CD4-positive, CD25-positive, alpha-beta regulatory T cell (primary cell): ENCODE measurements at places on chromosomes 4 and X.

GRCh38 chr4:27059446-27059845, 198.8 kb downstream of the STIM2 start:
- DNase-seq: no peak

DNA sequence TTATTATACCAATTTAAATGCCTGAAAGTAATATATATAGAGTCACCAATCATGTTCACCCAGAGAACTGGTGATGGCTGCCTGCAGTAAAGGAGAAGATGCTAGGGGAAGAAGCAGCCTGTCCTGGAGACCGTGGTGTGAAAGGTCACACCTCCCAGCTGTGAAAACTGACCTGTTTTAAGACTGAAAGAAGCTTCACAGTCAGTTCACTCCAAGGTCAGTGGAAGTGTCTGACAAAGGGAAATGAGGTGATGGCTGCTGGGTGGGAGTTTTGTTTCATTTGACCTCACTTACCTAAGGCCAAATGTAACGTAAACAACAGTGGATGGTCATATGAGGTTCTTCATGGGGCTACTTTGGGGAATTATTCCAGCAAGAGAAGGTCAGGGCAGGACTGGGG, 352.1 kb upstream of the GATB start:
- DNase-seq: no peak

GRCh38 chrX:38275615-38276014, 51.7 kb downstream of the RPGR start:
- DNase-seq: no peak

DNA sequence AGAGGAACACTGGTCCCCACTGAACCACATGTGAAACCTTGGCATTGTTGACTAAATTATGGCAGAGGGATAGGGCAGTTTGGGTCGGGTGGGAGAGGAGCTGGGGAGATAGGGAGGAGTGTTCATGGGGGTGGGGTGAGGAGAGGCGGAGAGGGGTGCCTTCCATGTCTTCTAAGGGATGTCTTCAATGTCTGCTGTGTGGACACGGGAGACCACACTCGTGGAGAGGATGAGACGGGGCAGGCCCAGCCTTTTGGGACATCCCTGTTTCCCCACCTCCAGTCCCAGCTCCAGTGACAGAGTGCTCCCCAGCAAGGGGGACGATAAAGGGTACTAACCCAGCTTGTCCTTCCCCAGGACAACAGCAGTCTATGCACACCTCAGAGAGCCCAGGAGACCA, 146.4 kb upstream of the MAMLD1 start:
- no peak for DNase-seq

DNA sequence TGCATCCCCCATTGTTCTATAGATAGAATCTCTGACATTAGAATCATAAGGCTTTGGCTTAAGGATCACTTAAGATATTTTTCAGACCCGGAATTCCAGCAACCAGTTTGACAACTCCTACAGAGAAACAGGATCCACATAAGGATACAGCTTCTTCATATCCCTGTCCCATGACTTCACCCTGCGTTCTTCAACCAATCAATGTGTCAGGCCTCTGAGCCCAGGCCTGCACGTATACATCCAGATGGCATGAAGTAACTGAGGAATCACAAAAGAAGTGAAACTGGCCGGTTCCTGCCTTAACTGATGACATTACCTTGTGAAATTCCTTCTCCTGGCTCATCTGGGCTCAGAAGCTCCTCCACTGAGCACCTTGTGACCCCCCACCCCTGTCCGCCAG, 85.1 kb downstream of the MFAP3L start:
- DNase-seq: no peak

- DNase-seq: no peak
Observed at GRCh38 chrX:4091046-4091760, 377.8 kb upstream of the PRKX start.

GRCh38 chr4:128601991-128602695, 207.4 kb upstream of the JADE1 start:
- DNase-seq: no peak

- no peak for DNase-seq
Observed at GRCh38 chr4:153161226-153161963, 42.8 kb upstream of the TRIM2 start.

DNA sequence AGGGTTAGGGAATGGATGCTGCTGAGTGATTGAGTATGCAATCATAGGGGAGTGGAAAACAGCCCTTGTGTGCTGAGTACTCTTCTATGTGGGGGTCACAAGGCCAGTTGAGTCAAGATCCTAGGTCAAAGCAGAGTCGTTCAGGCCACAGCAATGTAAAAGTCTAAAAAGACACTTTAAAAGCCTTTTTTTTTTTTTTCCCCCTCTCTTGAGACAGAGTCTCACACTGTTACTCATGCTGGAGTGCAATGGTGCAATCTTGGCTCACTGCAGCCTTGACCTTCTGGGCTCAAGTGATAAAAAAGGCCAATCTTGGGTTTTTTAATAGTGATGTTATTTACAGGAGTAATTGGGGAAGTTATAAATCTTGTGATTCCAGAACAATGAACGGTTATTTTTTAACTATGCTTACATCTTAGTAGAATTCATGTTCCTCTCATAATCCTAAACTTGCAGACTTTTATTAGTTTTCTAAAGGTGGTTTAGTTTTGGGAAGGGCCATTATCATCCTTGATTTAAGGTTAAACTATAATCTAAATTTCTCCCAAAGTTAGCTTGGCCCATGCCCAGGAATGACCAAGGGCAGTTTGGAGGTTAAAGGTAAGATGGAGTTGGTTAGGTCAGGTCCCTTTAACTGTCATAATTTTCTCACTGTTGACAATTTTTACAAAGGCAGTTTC, 82.2 kb upstream of the BMP2K start:
- no peak for DNase-seq

GRCh38 chr4:7207628-7208231, 15.4 kb downstream of the SORCS2 start:
- no peak for DNase-seq

GRCh38 chr4:149972407-149972806, 105.8 kb upstream of the DCLK2 start:
- no peak for DNase-seq

GRCh38 chrX:46831765-46832327, 5.0 kb upstream of the RP2 start:
- DNase-seq: no peak

GRCh38 chr4:65893271-65893670, 223.0 kb upstream of the EPHA5 start:
- no peak for DNase-seq

- no peak for DNase-seq
Observed at GRCh38 chr4:101355767-101356702, 8.7 kb upstream of the PPP3CA start.

- no peak for DNase-seq
Observed at GRCh38 chr4:85952972-85953650, 406.7 kb downstream of the MAPK10 start.

GRCh38 chr4:37749398-37749988, 63.3 kb upstream of the RELL1 start:
- no peak for DNase-seq

- DNase-seq: no peak
Observed at GRCh38 chr4:56575820-56576429, 70.3 kb downstream of the ARL9 start.

DNA sequence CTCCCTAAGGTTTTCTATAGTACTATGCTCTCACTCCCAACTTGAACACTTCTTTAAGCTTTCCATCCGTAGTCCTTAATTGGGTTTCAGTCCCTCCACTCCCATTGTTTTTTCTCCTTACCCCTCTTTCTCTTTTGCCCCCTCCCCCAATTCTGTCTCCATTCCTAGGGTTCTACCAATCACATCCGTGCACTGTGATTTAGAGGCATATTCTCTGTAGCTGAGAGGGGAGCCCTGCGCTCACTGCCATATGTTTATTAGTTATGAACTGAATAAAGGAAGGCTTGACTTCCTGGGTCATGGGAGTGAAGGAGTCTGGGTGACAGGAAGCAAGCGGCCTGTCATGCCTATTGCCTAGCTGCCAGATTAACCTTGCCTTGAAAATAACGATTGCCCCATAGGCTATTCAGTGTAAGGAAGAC, 471 bp downstream of the MCTS1 start:
- peak; percentile 41 for DNase-seq

- DNase-seq: no peak
Observed at GRCh38 chr4:53009824-53010223, 147.7 kb downstream of the RASL11B start.

DNA sequence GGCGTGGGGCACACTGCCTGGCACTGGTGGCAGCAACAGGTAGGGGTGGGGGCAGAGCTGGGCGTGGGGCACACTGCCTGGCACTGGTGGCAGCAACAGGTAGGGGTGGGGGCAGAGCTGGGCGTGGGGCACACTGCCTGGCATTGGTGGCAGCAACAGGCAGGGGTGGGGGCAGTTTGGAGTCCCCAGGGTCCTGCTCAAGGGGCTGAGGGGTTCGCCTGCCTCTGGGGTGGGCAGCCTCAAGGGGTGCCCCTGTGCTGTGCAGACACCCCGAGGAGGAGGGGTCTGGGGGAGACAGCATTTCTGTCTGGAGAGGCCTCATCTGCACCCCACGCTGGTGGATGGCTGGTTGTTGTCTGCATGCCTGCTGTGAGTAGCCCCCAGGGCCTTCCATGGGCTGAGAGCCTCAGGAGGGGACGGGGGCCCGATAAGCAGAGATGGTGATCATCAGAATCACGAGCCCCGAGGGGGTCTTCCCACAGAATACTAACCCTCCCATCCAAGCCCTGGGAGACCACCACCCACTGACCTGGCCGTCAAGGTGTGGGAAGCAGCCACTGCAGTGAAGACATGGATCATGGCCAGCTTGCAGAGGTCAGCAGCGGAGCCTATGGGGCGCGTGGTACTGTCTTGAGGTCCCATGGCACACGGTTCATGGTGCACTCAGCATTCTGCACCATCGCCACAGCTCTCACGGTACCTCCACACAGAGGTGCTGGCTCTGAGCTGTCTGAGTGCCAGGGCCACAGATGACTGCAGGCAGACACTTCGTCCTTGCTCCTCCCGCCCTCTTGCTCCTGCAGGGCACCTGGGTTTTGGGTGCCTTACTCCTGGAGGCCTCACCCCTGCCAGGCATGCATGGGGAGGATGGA, 21.5 kb downstream of the NAT8L start:
- DNase-seq: no peak

- DNase-seq: no peak
Observed at GRCh38 chr4:1227816-1228215, 21.1 kb downstream of the CTBP1 start.

- DNase-seq: no peak
Observed at GRCh38 chr4:153798901-153799693, 10.2 kb upstream of the SFRP2 start.

DNA sequence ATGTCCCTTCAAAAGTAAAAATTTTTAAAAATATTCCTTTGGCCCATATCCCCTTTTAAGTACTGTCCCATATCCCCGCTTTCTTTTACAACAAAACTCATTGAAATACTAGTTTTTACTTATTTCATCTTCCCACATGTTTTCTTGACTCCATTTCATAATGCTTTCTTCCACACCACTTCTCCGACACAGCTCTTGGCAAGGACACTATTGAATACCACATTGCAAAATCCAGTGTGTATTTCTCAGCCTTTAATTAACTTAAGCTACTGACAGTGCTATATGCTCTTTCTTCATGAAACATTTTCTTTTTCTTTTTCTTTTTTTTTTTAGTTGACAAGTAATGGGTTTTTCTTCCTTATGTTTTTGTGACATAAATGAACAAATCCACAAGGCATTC, 28.8 kb downstream of the PRDM8 start:
- DNase-seq: no peak

- DNase-seq: no peak
Observed at GRCh38 chr4:57501720-57502119, 391.5 kb upstream of the IGFBP7 start.

- DNase-seq: no peak
Observed at GRCh38 chr4:117640836-117641235, 393.4 kb upstream of the NDST3 start.

GRCh38 chr4:138869631-138870030, 145.9 kb upstream of the NOCT start:
- no peak for DNase-seq

GRCh38 chrX:78331708-78332107, 4.3 kb upstream of the CYSLTR1 start:
- DNase-seq: no peak

DNA sequence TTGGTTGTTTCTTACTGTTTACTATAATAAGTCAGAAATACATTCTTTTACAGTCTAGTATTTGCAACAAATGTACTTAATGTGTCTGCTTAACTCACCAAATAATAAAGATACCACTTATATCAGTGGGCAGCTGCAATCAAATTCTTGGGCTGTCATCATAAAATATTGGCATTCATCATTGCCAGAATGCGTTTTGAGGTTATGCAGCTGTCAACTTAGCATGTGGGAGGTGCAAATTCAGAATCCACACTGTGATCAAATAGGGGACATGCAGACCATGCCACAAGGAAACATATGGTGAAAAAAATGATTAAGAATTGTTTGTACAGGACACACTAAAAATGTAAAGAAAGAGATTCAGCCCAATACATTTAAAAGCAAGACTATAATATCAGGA, 86.5 kb downstream of the HCCS start:
- DNase-seq: no peak

GRCh38 chr4:119130365-119131065, 5.1 kb upstream of the MYOZ2 start:
- DNase-seq: no peak

DNA sequence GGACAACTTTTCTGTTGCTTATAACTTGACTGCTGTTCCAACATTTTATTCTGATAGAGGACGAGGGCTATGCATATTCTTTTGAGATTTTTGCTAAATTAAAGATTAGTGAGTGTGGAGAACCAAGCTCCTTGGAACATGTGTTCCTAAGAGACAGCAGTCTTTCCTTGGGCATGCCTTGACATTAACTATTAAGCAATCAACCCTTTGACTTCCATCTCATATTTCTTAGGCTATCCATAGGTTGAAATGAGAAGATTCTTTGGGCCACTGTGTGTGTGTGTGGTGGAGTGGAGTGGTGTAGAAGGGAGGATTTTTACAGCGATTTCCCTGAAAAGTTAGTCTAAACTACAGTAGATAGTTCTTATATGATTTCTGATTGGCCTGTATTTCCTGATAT, 127.4 kb upstream of the POF1B start:
- DNase-seq: no peak

- no peak for DNase-seq
Observed at GRCh38 chr4:8830056-8830455, 41.6 kb downstream of the HMX1 start.

- DNase-seq: no peak
Observed at GRCh38 chr4:88102026-88102425, 56.4 kb downstream of the ABCG2 start.

DNA sequence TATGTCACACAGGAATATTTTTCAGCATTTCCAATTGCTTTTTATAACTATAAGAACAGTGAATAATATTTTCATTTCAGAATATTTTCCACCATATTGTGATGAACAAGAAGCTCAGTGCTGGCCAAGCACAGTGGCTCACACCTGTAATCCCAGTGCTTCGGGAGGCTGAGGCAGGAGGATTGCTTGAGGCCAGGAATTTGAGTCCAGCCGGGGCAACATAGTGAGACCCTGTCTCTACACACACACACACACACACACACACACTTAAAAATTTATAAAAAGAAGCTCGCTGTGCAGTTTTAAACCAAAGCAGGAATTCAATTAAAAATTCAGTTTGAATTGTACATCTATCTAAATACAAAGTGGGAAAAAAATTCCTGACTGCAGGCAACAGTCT, 3.2 kb downstream of the ZFYVE28 start:
- DNase-seq: no peak

- no peak for DNase-seq
Observed at GRCh38 chrX:86806786-86807185, 658.5 kb downstream of the DACH2 start.

- no peak for DNase-seq
Observed at GRCh38 chrX:16060252-16060651, 63.1 kb upstream of the GRPR start.

- DNase-seq: no peak
Observed at GRCh38 chr4:124684301-124684700, 28.2 kb downstream of the ANKRD50 start.
